ENCODE measurements at places on chromosomes 5 and 9.

DNA sequence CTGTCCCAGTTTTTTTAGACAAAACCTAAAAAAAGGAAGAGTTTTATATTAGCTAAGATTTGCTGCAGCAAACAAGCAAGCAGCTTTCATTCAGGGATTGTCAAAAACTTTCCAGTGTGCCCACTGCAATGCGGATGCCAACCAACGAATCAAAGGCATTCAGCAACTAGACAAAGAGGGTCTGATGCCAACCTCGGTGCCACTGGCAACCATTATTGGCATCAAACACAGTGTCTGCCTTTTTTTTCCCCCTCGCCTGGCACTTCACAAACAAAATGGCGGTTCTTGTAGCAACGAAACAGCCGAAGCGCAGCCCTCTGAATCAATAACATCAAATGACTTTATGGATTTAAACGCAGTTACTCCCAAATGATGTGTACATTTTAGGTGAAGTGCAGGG is 10.4 kb downstream of the NFIB start:
- no peak for DNase-seq

DNA sequence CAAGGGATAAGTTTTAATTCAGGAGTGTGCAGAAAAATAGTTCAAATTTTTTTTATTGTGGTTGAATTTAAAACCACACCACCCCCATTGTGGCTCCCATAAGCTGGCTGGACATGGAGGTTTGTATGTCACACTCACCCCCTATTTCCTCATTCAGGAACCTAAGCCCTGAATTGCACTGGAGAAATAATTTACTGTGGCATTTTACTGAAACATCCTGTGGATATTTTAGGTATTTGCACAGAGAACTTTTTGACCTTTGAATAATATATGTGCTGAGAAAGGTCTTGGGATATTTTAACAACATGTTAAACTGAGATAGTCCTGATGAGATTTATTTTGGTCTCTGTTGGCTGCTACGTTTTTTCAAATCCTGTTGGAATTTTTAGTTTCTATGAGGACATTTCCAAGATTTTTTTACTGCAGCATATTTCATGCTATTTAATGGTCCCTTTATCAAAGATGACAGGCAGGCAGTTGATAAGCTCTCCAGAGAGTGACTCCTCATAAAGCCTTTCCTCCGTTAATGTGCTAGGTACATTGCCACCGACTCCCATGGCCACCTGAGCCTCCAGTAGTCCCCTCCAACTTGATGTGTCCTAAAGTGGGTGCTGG is 51.2 kb upstream of the PALM2AKAP2 start:
- DNase-seq, result no peak

GRCh38 chr5:160011471-160011870 is 2.5 kb downstream of the TTC1 start:
- no peak for DNase-seq

DNA sequence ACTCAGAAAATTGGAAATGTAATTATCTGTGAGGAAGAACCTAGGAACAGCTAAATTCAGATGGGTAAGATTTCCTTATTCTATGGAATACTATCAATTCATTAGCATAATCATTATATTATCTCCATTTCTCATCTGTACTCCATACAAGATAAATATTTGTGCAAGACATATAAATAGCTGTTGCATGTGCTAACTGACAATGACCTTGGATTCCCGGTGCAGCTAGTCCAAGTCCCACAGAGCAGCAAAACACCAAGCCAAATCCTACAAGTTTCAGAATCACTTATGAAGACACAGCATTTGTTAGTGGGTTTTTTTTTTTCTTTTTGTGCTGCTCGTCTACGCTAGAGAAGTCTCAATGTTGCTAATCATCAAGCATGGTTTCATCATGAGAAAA is 64.8 kb downstream of the NUDT12 start:
- no peak for DNase-seq

DNA sequence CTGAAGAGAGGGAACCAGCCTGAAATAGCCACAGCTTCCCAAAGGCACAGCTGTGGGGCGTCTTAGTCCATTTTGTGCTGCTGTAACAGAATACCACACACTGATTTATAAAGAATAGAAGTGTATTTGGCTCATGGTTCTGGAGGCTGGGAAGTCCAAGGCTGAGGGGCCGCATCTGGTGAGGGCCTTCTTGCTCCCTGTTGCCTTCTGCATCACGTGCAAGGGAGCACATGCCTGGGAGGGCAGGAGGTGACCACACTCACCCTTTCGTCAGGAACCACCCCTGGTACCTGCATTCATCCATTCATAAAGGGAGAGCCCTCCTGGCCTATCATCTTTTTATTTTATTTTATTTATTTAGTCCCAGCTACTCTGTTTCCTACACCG is 10.4 kb downstream of the PLPP7 start:
- DNase-seq, result no peak

- DNase-seq, result no peak
Measured at GRCh38 chr5:74667396-74667795, 17.6 kb upstream of the HEXB start.

DNA sequence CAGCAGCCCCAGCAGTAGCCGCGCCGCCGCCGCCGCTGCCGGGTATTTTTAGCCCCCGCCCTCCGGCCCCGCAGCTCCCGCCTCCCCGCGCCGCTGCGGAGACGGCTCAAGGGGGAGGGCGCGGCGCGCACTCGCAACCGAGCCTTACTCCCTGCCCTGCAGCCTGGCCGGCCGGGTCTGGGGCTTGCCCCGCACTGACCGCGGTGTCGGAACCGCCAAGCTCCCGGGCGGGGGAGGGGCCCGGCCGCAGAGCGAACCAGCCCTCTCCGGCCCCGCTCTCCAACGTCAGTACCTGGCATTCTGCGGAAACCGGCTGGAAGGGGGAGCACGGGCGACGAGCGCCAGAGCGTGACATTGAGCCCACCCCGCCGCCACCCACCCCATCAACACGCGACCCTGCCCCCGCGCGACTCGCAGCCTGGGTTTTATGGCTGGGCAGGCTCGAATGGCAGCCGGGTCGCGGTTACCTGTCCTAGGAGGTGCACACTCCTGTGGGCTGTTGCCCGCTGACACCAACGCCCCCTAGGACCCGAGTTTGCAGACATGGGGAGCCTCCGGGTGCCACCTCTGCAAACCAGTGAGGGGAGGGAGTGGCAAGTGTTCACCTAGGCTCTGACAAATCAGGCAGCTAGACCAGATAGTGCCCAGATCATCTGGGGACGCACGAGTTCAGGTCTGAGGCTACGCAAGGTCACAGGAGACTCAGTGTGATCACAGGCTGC is at the start of gene ACSL6:
ACSL6 (minus strand) TSS at position 37 of the 722 bp plus-strand sequence. CDS start 105 bp downstream, outside the sequence.
- DNase-seq, result no peak

DNA sequence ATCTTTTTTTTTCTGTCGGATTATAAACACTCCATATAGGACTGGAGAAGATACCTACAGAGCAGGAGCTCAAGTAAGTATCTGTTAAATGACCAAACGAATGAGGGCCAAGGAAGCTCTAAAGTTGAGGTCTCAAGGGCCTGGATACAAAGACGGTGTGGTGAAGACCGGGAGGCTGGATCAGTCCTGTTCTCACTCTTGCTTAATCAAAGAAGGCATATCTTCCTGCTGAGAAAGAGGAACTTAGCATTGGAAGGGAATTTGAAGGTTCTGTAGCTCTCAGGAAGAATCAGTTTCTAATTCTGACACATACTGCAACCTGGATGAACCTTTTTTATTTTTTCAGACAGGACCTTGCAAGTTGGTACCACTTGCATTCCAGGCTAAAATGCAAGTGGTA is 28.3 kb upstream of the PAX5 start:
- DNase-seq, result no peak

GRCh38 chr9:87336914-87337333 is 160.7 kb upstream of the DAPK1 start:
- DNase-seq, result no peak

All from stimulated activated CD8-positive, alpha-beta memory T cell treated with anti-CD3 and anti-CD28 coated beads, Interleukin-2, amount 100 ng/mL, for 1 hour (primary cell).